ENCODE measurements at places on chromosomes 3 and 15.
A peak's percentile ranks its signal among the peaks of the same experiment; 100 is the strongest.

- no peak for DNase-seq
Measured at GRCh38 chr15:90597577-90597976, 67.9 kb downstream of the CRTC3 start.

GRCh38 chr15:100058458-100058857 lies 283.3 kb downstream of the ADAMTS17 start:
- DNase-seq: no peak

DNA sequence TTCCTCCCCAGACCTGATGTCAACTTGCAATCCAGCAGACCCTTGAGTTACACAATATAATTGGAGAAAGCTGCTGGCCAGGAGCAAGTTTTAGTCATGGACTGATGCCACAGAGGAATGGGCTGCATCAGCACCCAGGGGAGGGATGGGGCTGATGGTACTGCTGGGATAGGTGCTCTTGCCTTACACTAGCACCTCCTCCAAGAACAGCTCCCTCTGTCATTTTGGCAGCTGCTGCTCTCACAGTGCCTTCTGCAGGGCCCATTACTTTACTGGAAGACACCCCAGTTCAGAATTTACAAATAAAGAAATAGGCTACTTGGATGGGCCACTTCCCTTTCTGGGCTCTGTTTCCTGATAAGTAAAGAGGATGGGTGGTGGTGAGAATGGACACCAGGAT lies 85.3 kb upstream of the RORA start:
- no peak for DNase-seq

DNA sequence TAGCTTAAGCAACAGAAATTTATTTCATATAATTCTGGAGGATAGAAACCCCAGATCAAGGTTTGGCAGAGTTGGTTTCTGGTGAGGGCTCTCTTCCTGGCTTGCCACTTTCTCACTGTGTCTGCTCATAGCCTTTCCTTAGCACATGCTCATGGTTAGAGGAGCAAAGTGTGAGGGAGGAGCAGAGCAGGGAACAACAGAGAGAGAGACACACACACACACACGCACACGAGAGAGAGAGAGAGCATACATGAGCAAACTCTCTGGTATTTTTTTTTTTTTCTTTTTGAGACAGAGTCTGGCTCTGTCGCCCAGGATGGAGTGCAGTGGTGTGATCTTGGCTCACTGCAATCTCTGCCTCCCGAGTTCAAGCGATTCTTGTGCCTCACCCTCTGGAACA lies 36.8 kb upstream of the ZDHHC23 start:
- no peak for DNase-seq

- no peak for DNase-seq
Measured at GRCh38 chr15:82045179-82045891, 483 bp downstream of the MEX3B start.

- DNase-seq: no peak
Measured at GRCh38 chr3:195208183-195208582, 62.8 kb downstream of the XXYLT1 start.

GRCh38 chr3:194571491-194572142 lies 61.6 kb downstream of the TMEM44 start:
- DNase-seq: no peak

DNA sequence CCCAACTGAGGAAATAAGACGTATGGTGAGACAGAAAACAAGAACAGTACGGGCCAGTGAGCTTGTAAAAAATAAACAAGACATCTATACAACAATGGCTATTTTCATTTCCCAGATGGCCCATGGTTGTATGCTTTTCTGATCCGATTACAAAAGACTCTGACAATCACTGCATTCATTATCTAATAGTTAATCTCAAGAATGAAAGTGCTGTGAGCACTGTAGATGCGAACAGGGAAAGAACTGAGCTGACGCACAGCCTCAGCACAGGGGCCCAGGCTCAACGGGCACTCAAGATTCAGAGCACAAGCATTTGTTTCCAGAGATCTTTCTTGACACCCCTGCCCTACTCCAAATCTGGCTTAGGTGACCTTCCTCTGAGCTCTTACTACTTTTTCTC lies 6.9 kb downstream of the MTMR10 start:
- DNase-seq: no peak

DNA sequence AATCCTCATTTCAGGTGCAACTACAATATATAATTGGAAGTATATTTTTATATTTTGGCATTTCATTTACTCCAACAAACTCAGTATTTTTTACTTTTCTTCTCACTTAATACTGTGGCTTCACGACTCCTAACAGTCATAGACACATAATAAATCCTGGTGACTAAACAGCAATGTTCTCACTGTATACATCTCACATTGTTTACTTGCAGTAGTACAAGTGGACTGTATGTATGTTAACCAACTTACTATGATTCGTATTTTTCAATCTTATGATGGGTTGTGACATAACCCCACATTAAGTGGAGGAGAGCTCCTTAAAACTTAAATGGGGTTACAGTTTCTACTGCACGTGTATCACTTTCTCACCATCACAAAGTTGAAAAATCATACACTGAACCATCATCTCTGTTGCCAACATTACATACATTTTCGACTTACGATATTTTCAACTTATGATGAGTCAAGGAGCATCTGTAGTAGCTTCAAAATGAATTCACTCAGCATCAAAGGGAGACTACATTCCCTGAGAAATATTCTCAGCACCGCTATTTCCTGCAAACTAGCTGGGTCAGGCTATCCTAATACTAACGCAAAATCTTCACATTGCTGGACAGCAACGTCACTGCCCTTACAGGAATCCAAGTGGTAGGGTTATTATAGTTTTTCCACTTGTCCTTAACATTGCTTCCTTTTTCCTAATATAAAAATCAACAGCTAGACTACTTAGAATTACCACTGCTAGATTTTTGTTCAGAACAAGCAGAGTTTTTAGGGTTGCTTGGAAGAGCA lies 7.3 kb downstream of the ADAM10 start:
- DNase-seq: no peak

DNA sequence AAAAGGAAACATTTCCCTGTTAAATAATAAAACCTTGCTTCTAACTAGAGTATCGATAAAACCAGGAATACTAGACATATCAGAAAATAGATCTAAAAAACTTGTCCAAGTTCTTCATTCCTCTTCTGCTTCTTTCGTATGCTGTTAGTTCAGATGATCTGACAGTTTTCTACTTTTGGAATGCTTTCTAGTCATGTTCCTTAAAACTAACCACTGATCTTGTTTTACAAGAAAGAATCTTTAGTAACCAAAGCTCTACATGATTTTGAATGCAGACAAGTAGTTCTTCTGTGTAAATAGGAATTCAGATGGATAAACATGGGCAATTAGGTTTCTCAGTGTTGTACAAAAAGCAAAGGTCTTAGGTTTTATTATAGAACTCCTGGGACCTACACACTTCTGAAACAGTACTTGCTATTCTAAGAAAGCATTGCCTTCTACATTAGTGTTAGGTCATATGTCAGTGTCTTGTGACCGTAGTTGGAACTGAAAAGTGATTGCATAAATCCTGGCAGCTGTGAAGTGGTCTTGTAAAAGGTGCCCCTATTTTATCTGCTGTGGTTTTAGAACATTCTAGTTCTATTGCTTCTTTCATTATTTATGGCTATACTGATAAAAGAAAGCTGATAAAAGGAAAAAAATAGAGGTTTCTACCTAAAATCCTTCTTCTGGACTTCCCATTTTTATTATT lies 40.7 kb downstream of the SNRK start:
- peak; percentile 28 for DNase-seq

DNA sequence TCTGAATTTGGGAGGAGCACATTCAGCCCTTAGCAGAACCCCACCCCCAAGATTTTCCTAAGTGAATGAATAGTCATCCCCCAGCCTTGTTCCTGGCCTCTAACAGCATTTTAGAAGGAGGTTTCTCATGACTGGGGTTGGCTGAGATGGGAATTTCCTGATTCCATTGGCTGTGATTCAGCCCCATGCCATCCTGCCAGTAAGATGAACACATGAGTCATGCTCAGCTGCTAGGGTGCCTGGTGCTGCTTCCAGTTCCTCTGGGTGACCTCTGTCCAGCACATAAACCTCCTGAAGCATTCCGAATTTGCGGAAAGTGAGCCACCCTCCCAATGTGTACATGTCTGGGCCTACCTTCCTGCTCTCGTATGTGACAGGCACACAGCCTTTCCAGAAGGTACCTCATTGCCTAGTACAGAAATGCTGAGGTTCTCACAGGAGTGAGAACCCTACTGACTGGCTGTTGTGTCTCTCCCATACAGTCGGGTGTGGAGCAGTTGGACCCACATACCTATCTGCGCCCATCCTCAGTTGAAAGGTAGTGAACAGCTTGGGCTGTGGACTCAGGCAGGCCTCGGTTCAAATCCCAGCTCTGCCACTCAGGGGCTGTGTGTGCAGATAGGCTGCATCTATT lies 91.7 kb downstream of the APBA2 start:
- peak; percentile 98 for DNase-seq

DNA sequence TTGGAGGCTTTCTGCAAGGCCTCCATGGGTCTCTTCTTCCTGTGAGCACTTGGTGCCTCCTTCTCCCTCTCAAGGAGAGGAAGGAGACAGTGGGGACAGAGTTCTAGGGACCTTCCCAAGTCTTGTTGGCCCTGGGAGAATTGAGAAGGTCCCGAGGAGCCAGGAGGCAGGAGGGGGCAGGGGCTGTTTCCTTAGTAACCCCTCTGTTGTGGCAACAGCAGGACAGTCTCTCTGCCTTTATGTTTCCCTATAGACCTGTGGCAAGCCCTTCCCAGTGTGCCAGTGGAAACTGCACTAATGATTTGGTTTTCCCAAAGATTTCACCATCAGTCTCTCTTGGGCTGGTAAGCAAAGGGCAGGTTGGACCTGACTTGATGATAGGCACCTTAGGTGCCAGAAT lies 87.8 kb upstream of the GALNT15 start:
- no peak for DNase-seq

DNA sequence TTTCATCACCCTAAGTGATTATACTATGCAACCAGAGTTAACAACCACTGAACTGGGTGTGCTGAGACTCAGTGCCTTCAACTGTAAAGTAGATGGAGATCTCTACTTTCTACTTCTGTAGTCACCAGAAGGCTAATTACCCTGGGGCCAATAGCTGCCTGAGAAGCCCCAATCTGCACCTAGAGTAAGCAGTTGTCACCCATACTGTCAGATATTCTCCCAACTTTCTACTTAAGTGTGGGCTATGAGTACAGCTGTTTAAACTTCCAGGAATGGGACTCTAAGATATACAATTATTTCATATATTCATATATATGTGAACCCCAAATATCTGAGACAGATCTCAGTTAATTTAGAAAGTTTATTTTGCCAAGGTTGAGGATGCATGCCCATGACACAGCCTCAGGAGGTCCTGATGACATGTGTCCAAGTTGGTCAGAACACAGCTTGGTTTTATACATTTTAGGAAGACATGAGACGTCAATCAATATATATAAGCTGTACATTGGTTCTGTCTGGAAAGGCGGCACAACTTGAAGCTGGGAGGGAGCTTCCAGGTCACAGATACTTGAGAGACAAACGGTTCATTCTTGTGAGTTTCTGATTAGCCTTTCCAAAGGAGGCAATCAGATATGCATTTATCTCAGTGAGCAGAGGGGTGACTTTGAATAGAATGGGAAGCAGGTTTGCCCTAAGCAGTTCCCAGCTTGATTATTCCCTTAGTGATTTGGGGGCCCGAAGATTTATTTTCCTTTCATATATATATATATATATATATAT lies 41.9 kb downstream of the CCNL1 start:
- no peak for DNase-seq

DNA sequence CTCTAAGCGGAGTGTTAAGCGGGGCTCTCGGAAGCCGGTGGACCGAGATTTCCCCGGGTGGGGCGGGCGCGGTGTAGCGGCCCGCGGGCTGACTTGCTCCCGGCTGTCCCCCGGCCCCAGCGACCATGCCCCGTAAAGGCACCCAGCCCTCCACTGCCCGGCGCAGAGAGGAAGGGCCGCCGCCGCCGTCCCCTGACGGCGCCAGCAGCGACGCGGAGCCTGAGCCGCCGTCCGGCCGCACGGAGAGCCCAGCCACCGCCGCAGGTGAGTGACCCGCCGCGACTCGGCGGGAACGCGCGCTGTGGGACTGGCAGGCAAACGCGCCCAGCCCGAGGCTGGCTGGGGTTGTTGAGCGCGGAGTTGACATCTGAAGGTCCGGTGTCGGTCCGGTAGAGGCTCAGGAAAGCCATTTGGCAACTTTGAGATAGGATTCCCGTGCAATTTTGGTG lies 1.3 kb downstream of the SMC4 start:
- DNase-seq: no peak

DNA sequence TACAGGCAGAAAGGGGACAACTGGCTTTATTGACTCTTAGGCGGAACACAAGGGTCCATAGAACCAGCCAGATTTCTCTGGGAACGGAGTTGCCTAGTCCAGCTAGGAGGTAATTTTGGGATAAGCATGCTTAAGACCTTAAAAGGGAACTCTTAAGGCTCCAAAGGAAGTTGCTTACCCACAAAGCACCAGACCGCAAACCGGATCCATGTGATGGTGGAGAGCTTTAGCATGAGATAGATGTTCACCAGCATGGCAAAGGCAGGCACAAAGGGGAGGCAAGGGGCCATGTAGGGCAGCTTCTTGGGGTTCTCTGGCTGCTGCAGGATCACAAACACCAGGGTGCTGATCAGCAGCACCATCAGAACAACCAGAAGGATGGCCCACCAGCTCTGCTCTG lies 61.4 kb downstream of the CLDN11 start:
- no peak for DNase-seq

DNA sequence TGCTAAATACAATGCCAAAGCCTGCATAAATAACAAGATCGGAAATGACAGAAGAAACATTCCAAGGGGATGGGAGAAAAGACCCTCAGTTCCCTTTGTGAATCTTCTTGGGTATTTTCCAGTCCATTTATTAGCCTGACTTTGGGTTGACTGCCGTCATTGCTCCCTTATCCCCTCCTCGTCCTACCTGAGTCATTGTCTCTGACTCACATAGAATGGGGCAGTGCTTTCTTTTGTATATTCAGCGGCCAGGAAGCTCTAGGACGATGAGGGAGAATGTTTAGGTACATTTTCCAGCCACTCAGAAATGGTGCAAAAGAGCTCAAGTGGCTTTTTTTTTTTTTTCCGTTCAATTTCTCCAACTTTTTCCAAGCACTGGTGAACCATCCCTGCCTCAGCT lies 71.6 kb downstream of the KAT2B start:
- no peak for DNase-seq

DNA sequence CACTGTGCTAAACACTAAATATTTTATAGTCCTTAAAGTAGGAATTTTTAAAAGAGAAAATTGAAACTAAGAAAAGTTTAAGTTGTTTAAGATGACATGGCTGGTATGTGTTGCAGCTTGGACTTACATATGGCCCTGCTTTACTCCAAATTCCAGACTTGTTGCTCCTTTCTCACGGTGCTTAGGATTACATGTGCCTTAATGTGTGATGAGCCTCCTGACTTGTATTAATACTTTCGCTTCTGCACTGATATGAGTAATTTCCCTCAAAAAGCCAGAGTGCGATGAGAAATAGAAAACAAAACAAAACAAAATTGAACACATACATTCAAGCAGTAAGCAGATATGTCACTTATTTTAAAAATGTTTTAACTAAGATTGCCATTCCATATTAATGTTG lies 250.2 kb downstream of the VGLL3 start:
- peak; percentile 75 for DNase-seq

GRCh38 chr3:152508705-152509104 lies 240.0 kb downstream of the MBNL1 start:
- no peak for DNase-seq

Data from retinal pigment epithelial cell (primary cell).